ENCODE measurements at places on chromosomes 7 and 10. TPM values are rescaled to one million over a fixed set of nuclear protein-coding genes. Genes with fewer than 3 reads are reported as not detected.

The MSMB gene
- total RNA-seq: not detected

The PNLIP gene
- total RNA-seq: not detected

The GLI3 gene
- 11.9 TPM for total RNA-seq

The INA gene
- total RNA-seq: 0.29 TPM

The TMEM213 gene
- total RNA-seq: not detected

- DNase-seq: peak; percentile 78
These were observed at the start of gene RAMP3 for GRCh38 chr7:45157653-45158401. TSS of gene RAMP3 (plus strand) at chr7:45157791. CDS start at chr7:45157829, 38 bp downstream.

GRCh38 chr7:134502463-134503371 lies 24.6 kb upstream of the AKR1B10 start:
- no peak for DNase-seq

DNA sequence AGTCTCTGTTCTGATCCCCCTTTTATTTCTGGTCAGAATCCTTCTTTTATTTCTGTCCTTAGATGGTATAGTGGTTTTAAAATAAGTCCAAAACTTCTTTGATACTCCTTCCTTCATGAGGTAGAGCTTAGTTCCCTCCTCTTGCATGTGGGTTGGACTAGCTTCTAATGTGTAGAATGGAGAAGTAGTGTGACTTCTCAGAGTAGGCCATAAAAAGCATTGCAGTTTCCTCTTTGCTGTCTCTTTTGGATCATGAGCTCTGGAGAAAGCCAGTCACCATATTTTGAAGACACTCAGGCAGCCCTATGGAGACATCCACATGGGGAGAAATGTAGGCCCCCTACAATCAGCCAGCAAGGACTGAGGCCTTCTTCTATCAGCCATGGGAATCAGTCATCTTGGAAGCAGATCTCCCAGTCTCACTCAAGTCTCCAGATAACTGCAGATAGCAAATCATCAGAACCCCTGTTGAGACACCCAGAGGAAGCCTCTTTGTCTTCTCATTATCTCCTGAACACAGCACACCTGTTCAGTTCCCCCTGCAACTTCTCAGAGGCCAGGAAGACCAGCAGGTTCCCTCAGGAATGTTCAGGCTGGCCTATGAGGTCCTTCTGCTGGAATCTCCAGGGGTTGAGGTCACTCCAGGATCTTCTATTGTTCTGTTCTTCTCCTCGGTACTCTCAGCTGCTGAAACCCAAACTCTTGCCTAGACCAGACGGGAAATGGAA lies 511.9 kb upstream of the ZMIZ1 start:
- no peak for DNase-seq

DNA sequence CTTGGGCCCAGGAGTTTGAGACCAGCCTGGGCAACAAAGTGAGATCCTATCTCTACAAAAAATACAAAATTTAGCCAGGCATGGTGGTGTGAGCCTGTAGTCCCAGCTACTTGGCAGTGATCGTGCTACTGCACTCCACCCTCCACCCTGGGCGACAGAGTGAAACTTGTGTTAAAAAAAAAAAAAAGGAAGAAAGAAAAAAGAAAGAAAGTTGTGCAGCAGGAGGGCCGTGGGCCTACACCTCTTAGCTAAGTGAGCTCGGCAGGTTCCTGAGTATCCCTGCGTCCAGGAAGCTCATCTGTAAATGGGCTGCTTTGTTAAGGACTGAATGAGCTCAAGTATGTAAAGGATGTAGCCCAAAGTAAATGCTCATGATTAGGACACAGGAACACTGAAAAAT lies 155.0 kb downstream of the RNF216 start:
- DNase-seq: no peak

DNA sequence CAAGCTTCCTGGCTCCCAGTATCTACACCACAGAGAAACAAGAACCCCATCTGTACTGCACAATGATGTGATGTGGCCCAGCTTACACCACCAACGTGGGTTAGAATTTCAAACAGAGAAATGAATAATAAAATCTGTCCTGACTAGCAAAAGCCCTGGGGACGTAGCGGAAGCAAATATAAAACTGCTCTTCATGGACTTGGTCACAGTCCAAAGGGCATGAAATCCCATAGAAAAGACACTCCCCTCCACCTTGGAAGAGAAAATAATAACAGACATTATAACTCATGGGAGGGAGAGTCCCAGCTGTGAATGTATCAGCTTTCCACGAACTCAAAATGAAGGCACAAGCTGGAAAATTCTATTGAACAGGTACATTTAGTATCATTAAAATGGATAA lies 205.3 kb upstream of the GALNT17 start:
- no peak for DNase-seq

- DNase-seq: no peak
These were observed 13.7 kb downstream of the MAT1A start for GRCh38 chr10:80275756-80276155.

DNA sequence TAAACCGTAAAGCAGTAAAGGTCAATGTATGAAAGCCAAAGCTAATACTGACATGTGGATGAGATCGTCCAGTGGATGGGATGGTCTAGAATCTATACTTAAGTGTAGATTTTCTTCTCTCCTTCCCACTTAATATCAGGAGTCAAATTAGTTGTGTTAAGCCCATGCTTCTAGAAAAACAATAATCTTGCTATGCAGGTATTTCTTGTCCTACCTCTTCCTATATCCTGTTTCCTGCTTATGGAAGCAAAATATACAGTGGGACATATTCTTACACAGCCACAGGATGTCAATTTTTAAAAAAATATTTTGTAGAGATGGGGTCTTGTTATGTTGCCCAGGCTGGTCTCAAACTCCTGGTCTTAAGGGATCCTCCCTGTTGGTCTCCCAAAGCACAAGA lies 27.5 kb downstream of the CPEB3 start:
- DNase-seq: no peak

- DNase-seq: peak; percentile 76
These were observed 655 bp downstream of the LMTK2 start for GRCh38 chr7:98107313-98107721.

DNA sequence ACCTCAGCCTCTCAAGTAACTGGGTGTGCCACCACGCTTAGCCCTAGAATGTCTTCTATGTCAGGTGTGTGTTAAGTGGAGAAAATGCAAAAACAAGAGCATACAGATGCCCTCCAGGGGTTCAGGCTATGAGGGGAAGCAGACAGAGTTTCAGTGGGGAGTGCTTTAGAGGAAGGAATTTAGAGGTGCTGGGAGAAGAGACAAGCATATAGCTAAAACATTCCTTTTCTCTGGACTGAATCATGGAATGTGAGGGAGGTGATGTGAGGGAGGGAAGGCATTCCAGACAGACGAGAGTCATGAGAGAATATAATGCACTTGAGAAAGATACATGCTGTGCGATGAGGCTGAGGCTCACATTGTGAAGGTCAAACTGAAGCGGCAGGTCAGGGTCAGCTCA lies 6.6 kb upstream of the ZNF786 start:
- peak; percentile 42 for DNase-seq

- DNase-seq: no peak
These were observed 275.3 kb downstream of the SNX13 start for GRCh38 chr7:17665029-17665428.

DNA sequence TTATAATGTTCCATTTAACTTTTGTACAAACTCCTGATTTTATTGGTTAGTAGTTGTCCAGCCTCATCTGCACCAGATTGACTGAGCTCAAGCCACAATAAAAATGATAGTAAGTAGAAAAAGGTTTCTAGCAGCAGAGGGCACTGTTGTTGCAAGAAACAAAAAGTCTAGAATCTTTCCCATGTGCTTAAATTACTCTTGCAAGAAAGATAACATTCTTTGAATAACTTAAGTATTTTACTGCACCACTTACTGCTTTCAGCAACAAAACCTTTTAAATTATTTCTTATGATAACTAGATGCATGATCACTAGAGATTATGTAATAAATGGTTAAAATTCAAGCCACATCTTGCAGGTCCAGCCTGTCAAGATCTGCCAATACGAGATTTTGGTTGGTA lies 27.0 kb downstream of the LMOD2 start:
- no peak for DNase-seq

DNA sequence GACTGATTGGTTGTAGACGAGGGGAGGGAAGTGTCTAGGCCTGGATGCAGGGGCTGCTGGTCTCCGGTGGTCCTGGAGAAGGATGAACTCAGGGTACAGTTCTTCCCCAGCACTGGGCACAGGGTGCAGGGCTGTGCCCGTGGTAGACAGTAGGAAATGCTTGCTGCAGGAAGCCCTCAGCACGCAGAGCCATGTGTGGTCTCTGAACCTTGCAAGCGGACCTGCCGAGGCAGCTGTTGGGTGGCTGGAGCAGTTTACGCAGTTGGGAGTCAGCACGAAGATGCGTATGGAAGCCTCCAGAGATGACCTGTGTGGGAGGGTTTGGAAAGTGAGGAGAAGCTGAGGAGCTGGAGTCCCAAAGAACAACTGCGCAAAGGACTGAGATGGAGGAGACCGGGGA lies 39.0 kb downstream of the DOCK1 start:
- no peak for DNase-seq

DNA sequence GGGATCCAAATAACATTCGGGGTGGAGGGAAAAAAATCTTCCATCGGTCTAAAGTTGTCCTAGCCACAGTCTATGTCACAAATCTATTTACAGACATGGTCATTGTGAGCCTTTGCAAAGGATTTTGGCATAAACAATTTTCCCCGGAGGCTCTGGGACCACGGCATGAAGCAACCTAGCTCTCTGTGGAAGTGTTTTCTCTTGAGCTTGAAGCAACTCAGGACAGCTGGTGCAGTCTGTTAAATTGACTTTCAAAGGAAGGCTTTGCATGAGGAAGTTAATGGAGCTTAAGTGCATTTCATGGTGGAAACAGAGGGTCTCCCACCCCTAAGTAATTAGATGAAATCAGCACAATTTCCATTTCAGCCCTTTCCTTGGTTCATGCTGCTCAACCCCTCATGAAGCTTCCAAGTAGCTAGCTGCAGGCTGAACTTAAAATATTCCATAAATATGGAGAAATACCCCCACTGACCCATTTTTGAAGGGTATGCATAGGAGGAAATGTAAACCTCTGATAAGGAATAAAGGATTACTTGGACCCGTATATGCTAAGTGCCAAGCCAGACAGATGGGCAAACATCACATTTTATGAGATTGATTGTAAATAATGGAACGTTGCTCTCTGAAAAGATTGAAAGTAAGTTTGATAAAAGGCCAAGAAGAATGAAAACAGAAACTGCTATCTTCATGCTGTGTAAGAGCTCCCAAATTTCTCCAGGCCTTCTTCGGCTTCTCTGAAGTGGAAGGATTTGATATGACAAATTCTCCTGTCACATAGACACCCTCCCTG lies 39.9 kb downstream of the CCDC3 start:
- DNase-seq: no peak

GRCh38 chr10:43267811-43268210 lies 946 bp upstream of the RASGEF1A start:
- DNase-seq: peak; percentile 83

- DNase-seq: no peak
These were observed 54.4 kb downstream of the SH3PXD2A start for GRCh38 chr10:103800789-103801540.

Measured in osteoblast (primary cell).